ENCODE measurements at places on chromosomes 7 and 10.
A peak's percentile ranks its signal among the peaks of the same experiment; 100 is the strongest.

DNA sequence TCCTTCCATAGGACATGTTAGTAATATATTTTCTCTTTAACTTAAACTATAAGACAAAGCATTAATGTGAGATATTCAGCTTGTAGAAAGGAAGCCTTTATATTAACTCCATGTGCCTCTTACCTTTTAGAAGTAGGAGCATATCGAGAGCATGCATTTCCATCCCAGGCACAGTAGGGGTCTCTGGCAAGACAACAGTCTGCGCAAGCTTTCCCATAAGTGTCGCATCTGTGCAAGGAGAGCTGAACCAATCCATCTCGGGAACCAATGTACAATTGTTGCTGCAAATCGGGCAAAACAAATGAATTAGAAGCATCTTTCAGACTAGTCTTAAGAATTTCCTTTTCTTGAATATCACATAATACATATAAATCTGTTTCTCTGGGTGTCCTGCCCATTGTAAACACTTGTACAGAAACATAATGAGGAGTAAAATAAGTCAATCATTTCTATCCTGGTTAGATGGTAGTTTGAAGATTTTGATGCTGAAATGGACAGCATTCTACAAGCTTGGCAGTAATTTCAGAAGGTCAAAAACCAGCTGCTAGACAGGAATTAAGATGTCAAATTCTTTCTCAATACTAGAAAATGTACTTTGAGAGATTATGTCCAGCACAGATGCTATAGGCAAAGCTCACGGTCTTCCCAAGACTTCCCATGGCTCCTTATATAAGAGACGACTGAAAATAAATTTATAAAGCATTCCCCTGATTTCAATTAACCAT lies 171.8 kb downstream of the SEMA3D start:
- DNase-seq: peak; percentile 71

DNA sequence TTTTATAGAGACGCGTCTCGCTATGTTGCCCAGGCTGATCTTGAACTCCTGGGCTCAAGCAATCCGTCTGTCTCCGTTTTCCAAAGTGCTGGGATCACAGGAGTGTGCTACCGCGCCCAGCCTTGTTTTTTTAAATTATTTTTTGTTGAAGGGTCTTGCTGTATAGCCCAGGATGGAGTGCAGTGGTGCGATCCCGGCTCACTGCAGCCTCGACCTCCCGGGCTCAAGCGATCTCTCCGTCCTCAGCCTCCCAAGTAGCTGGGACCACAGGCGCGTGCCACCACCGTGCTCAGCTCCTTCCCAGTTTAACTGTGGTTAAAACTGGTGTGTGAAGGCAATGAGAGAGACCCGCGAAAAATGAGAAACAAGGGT lies 11.0 kb upstream of the HNRNPF start:
- no peak for DNase-seq

DNA sequence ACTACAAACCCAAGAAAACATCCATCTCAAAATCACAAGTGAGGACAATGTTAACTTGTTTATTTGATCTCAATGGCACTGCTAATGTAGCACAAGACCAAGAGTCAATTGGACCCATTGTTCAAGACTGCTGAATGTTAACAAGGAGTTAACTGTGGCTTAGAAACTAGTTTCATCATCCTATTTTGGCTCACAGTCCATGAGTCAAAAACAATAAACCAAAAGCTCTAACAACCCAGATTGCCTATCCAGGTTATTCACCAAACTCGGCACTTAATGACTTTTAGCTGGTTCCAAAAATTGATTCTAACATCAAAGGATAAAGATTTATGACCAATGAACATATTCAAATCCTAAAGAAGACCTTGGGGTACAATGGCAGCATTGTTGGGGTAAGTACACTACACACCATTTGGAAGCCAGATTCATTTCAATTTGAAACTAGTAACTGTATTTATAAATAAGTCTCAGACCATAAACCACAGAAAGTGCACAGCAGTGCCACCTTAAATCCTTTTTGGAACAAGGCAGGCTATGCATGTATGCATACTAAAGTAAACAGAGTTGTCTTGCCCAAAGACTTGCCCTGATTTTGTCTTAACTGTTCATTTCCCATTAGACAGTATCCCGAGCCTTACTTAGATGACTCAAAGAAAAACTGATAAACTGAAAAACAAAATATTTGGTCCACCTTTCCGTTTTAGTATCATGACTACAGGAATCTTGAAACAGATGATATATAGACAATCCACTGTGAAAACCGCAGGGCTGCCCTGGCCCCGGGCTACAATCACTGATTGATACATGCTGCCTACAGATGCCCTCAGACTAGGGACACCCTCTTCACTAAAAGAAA lies 84.5 kb downstream of the SRPK2 start:
- DNase-seq: no peak

DNA sequence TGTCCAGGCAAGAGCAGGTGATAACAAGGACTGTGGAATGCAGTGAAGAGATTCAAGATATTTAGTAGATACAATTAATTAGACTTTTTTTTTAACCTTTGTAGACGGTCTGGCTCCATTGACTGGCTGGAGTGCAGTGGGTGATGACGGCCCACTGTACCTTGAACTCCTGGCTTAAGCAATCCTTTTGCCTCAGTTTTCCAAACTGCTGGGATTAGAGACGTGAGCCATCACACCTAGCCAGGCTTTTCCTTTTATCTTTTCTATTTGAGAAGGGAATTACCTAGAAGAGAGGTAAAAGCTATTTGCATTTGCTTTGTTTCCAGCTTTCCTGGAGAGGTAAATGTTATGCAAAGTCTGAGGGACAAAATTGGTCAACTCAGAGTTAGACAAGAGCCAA lies 213.0 kb upstream of the MAGI2 start:
- DNase-seq: no peak

DNA sequence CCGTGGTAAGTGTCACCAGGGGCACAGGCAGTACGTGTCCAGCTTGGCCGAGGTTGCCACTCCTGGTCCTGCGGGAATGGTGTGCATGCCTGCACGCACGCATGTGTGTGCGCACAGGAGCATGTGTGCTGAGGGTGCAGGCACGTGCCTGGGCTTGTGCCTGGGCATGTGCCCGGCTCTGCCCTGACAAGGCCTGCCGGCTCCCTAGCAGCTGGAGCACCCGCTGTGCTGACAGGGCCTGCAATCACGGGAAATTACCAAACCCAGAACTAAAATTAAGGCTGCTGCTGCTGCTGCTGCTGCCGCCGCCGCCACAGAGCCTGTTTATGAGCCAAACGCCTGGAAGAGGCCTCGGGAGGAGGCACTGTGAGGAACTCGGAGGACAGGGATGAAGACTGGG lies 28.7 kb downstream of the GHRHR start:
- no peak for DNase-seq

DNA sequence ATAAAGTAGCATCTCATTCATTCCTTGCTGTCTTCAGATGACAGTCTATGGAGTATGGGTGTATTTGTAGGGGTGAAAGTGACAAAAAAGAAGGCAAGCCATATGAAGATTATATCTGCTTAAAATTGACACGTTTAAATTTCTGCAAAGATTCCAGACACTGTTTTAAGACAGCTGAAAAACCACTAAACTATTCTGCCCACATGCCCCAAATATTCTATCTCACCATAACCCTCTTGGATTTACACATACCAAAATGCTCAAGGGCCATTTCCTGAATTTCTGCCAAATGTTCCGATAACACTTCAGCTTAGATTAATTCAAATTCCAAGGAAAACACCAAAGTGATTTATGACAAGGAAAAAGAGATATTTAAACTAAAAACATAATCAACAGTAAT lies 99.9 kb upstream of the IL6 start:
- no peak for DNase-seq

- DNase-seq: no peak
Observed at GRCh38 chr10:18164093-18164492, 23.9 kb downstream of the CACNB2 start.

GRCh38 chr10:6181249-6181648 lies 21.5 kb upstream of the PFKFB3 start:
- DNase-seq: no peak

DNA sequence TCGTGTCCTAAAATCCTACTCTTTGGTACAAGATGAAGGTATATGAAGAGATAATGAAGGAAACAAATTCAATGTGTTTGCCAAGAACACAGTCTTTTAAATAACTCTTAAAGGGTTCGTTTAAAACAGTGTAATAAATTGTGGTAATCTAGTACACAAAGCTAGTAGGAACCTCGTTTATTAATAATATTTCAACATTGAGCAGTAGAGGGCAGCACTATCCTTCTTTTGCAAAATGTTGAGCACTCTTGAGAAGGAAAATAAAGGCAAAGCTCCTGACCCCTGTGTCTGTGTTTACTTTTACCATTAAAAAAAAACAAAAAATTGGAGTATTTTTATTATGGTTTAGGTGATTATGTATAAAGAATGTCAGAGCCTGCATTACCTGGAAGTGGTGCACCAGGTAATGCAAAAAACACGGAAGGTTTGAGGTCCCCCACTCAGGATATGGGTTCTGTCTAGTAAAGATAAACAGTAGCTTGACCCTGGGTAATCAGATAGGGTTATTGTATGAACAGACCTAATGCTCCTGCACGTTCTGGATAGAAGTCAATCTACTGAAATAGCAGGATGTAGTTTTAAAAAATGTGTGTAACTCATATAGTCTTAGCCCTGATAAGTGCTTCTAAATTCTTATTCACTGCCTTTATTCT lies 5.7 kb upstream of the GOT1 start:
- DNase-seq: no peak

DNA sequence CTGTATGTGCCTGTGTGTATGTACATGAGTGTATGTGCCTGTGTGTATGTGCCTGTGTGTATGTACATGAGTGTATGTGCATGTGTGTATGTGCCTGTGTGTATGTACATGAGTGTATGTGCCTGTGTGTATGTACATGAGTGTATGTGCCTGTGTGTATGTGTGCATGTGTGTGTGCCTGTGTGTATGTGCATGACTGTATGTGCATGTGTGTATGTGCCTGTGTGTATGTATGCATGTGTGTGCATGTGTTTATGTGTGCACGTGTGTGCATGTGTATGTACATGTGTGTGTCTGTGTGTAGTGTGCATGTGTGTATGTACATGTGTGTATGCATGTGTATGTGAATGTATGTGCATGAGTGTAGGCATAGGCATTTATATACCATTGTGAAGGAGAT lies 274.8 kb downstream of the ADARB2 start:
- DNase-seq: no peak

- DNase-seq: peak; percentile 74
Observed at GRCh38 chr10:43304687-43305333, 37.9 kb upstream of the RASGEF1A start.

DNA sequence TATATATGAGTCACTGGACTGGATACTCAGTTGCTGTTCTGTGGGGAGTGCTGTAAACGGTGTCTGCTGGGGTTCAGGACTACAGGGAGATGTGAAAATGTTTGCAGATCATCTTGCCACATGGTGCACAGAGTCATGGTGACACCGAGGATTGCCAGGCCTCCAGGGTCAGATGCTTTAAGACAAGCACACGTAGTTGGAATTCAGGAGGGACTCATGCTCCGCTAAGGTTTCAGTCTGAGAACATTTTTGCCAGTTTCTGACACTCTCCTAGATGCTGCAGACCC lies 211.3 kb downstream of the CXCL12 start:
- no peak for DNase-seq

- no peak for DNase-seq
Observed at GRCh38 chr10:45080331-45080730, 79.6 kb downstream of the ZNF22 start.

GRCh38 chr10:72285972-72286521 lies 12.3 kb downstream of the DDIT4 start:
- no peak for DNase-seq

DNA sequence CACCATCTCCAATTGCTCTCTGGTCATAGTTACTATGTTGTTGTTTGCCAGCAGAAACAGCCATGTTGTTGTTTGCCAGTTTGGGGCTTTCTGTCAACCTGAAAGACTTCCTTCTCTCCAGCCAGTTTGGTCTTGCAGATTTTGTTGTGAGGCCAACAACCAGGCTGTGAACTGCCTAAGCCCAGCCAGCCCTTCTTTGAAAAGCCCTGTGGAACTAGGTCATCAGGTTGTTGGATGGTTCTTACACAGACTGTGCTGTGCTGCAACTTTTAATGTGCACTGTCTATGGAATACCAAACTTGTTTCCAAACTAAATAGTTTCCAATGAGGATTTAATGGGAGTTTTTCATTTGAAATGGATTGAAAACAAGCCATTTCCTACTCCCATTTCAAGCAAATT lies 592.7 kb upstream of the GALNT17 start:
- DNase-seq: no peak

DNA sequence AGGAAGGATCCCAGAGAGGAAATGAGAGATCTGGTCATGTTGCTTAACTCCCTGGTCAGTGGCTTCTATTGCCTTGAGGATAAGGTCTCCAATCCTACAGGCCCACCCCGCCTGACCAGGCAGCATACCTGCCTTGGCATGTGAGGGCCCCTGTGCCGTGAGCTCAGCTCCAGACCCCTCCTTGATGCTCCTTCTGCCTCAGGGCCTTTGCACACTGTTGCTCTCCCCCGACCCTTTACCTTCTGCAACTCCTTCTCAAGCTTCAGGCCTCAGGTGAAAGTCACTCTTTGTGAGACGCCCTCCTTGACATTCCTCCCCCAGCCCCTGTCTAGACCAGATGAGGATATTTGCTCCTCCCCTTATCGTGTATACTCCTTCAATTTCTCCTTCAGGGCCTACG lies 62.8 kb downstream of the FAM241B start:
- DNase-seq: no peak

GRCh38 chr10:31129271-31129670 lies 97.6 kb upstream of the ZNF438 start:
- no peak for DNase-seq

DNA sequence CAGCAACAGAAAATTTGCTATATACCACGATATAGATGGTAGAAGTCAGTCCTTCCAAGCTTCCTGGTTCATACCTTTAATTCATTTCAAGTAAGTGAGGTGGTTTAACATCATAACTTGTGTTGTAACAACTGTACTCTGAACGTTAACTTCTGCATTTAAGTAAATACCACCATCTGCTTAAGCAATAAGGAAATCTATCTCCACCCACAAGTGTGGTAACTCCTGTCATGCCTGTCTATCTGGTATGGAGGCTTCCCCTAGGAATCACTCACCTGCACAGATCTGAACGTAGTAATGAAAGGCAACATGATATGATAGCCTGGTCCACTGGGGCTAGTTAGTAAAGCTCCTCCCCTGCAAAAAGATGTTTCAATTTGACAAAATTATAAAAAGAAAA lies 2.3 kb downstream of the ERLIN1 start:
- no peak for DNase-seq

- no peak for DNase-seq
Observed at GRCh38 chr7:54112567-54112966, 429.6 kb upstream of the VSTM2A start.

GRCh38 chr10:124194199-124194824 lies 100.9 kb upstream of the CHST15 start:
- no peak for DNase-seq

GRCh38 chr10:128520211-128520815 lies 394.1 kb upstream of the MKI67 start:
- DNase-seq: no peak

All from WERI-Rb-1 (cell line).